ENCODE measurements at places on chromosomes 11 and 22. TPM values are rescaled to one million over a fixed set of nuclear protein-coding genes. Genes with fewer than 3 reads are reported as not detected.

Gene SLCO2B1
- total RNA-seq, result 16.9 TPM

Gene MRGPRF
- total RNA-seq, result not detected

Gene INPP5J
- total RNA-seq, result 3.1 TPM

Gene TIGD3
- total RNA-seq, result 3.8 TPM

Gene TRIM64
- total RNA-seq, result not detected

Gene LRRC74B
- 0.31 TPM for total RNA-seq

Gene NR1H3
- total RNA-seq, result 10.3 TPM

Gene DGCR8
- 75.1 TPM for total RNA-seq

Gene GDPD4
- total RNA-seq, result not detected

Gene DMC1
- total RNA-seq, result 4.1 TPM

Gene APOL5
- not detected for total RNA-seq

Gene OR8A1
- not detected for total RNA-seq

Gene PLAAT5
- 1.9 TPM for total RNA-seq

Gene TREH
- not detected for total RNA-seq

Gene KRTAP5-8
- total RNA-seq, result not detected

Gene TBX10
- total RNA-seq, result not detected

Gene SRSF8
- 15.7 TPM for total RNA-seq

Gene MS4A4A
- not detected for total RNA-seq

Gene OR8D1
- total RNA-seq, result not detected

Gene GGT5
- total RNA-seq, result 1.3 TPM

Gene MTMR2
- total RNA-seq, result 31.0 TPM

Gene MOGAT2
- not detected for total RNA-seq

Gene RPS3
- total RNA-seq, result 622 TPM

Gene DDIAS
- total RNA-seq, result 2.5 TPM

Gene ALDH3B1
- 0.31 TPM for total RNA-seq

Gene GLB1L2
- total RNA-seq, result 2.2 TPM

Gene PITPNB
- total RNA-seq, result 58.8 TPM

Gene CD3D
- total RNA-seq, result not detected

Gene FAM83F
- total RNA-seq, result 0.63 TPM

Gene CADM1
- total RNA-seq, result 304 TPM

Gene KIF18A
- total RNA-seq, result 8.1 TPM
